ENCODE measurements at places on chromosomes 2 and 18.

GRCh38 chr2:211070547-211070946 is 514.1 kb downstream of the CPS1 start:
- DNase-seq: no peak

- DNase-seq: no peak
These were observed 2.7 kb downstream of the C18orf54 start for GRCh38 chr18:54360406-54360805.

- no peak for DNase-seq
These were observed 192.5 kb downstream of the TPGS2 start for GRCh38 chr18:36636237-36636817.

DNA sequence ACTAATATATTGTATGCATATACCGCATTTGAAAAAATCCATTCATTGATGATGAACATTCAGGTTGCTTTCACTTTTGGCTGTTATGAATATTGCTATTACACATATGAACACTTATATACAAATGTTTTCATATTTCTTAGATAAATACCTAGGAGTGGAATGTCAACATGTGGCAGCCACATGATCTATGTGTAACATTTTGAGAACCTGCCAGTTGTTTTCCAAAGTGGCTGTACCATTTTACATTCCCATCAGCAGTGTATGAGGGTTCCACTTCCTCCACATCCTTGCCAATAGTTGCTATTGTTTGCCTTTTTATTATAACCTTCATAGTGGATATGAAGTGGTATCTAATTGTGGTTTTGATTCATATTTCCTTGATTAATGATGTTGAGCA is 40.5 kb downstream of the CCDC85A start:
- no peak for DNase-seq

- DNase-seq: no peak
These were observed 44.9 kb upstream of the ID2 start for GRCh38 chr2:8636721-8637636.

DNA sequence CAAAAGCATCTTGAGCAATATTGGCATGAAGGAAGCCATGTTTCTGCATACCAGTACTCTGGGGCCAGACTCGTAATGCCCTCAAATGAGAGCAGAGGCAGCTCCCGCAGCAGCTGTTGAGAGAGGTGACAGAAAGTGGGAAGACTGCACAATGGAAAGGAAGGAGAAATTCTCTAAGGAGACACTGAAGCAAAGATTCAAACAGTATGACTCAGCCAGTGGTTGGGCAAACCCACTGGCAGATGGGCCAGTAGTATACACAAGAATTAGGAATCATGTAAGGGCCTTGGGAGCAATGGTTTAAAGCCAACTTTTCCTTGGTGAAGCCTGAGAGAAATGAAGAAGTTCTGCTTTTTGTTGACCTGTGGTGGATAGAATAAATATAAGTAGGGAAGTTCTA is 2092.7 kb upstream of the PIK3C3 start:
- no peak for DNase-seq
